ENCODE measurements at places on chromosomes 7 and 10.

DNA sequence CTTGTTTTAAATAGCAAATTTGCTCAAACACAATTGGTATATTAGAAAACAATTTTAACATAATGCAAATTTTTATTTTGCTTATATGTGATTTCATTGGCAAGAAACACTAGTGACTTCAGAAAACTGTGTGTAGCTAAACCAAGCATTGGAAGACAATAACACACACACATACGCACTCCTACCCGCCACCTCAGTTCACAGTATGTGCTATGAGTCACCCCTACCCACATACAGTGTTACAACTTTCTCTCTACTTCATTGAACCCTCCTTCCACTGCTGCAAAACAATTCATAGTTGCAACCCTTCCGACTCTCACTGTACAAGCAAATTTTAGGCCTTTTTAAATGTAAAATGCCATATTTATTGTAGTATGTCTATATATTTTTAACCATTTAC lies 119.9 kb upstream of the THSD7A start:
- no peak for DNase-seq

DNA sequence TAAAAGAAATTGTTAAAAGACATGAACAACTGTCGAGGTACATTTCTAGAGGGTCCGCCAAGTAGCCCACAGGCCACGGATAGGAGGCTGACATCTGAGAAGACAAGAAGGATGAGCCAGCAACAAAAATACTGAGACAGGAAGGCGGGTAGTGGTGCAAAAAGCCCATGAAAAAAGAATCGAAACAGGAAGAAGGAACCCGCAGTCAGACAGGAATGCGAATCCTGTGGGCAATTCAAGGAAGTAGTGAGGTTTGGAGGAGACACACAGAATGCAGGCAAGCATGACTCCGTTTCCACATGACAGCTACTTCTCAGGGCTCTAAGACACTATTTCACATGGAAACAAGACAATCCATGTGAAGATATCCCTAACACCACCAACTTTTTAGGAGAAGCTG lies 125.2 kb downstream of the DOCK4 start:
- no peak for DNase-seq

DNA sequence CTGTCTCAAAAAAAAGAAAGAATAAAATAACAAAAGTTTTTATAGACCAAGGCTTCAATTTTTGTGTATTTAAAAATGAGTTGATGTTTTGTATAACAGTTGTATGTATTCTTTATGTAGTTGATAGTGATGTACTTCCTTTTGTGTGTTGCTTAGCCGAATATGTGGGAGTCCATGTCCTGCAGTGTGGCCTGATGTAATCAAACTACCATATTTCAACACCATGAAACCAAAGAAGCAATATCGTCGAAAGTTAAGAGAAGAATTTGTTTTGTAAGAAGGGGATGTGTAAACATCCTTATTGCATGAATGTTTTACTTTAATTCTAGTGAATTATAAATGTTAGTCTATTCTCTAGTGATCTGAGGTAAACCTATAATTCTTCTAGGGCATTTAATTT lies 56.6 kb downstream of the MPLKIP start:
- no peak for DNase-seq

GRCh38 chr7:142873281-142873784 lies 12.2 kb downstream of the TRPV6 start:
- DNase-seq = no peak

GRCh38 chr7:107898997-107899594 lies 8.1 kb downstream of the DLD start:
- no peak for DNase-seq

DNA sequence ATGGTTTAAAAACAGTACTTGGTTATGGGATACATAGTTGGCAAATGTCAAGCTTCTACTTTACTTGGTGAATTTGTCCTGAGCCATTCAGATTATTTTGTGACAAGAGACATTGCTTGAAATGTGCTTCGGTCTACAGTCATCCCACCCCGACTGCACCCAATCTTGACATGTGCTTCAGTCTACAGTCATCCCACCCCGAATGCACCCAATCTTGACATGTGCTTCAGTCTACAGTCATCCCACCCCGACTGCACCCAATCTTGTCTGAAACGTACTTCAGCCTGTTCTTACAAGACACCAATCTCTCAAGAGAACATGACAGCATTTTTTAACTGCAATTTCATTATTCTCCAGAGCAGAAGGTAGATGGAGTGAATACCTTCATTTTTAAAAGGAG lies 47.8 kb downstream of the PRKCQ start:
- DNase-seq = no peak

Measured in right forelimb (tissue), 1 donor.